Naive thymus-derived CD8-positive, alpha-beta T cell (primary cell): ENCODE measurements at places on chromosomes 3 and 15.

DNA sequence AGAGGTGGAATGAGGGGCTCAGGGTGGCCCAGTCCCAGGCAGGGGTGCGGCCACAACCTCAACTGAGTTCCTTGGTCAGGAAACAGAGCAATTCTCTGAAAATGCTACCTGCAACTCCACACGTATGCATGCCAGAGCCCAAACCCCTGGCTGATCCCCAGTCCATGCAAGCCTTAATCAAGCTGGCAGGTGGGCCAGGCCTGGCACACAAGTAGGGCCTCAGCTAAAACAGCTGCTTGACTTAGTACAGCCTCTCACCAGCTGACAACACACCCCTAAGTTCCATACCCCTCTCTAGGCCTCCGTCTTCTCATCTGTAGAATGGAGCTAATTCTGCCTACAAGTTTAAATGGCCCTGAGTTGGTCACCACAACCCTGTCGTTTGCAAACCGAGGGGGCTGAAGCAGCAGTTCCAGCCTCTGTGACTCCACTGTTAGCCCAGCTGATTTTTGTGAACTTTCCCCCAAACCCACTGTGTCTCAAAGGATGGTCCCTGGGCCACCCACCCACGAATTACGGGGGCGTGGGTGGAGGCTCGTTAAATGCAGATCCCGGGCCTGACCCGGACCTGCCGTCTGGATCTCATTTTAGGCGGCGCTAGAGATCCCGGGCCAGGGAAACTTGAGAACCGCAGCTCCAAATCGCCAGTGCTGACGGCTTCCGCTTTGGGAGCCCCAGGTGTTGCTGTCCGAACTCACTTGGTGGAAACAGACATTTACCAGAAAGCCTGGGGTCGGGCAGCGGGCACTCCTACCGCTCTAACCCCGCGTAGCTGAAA lies 927 bp downstream of the CHDH start:
- H3K27ac ChIP-seq = no peak overlapping the region
- no peaks in the 10 kb centered on the region for H3K36me3 ChIP-seq
- DNase-seq = no peak
- peak overlapping the region; percentile 62 for H3K4me3 ChIP-seq
- H3K27me3 ChIP-seq = peaks cover 73% of the 10 kb centered on the region

DNA sequence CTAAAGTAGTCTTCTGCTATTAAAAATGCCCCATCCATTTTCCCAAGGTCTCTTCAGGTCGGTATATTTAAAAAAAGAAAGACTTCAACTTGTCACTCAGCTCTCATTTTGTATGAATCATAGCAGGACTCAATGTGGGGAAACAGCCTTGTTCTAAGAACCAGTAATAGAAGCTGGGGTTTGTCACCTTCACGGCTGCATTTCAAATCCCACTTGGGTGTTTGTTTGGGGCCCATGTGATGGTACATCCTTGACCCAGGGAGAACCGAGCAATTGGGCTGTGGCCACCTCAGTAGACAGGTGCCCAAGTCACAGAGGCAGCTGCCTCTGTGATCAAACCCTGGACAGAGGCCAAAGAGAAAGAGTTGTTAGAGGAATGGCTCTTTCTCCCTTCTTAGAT lies 70.3 kb upstream of the ARL8B start:
- DNase-seq = no peak
- H3K4me3 ChIP-seq = no peak overlapping the region
- peaks cover 4% of the 10 kb centered on the region for H3K4me1 ChIP-seq
- no peak overlapping the region for H3K27ac ChIP-seq
- H3K27me3 ChIP-seq = no peaks in the 10 kb centered on the region

DNA sequence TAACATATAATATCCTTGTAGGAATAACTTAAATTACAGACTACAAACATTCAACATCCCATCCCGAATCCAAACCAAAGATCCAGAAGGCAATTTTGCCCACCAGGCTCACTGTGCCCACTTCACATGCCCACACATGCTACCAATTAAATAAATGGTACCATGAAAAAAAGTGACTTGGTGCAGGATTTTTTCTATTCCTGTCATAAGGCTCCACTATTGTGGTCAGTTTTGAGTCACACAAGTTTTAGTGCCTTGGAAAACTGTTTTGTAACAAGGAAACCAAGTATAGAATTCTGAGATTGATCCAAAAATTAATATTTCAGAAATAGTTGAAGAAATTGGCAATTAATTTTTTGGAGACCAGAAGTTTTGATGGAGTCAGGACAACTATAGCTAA lies 470.1 kb upstream of the THBS1 start:
- H3K27ac ChIP-seq = no peak overlapping the region
- peaks cover 22% of the 10 kb centered on the region for H3K27me3 ChIP-seq
- DNase-seq = no peak
- no peak overlapping the region for H3K4me3 ChIP-seq
- H3K4me1 ChIP-seq = no peaks in the 10 kb centered on the region

DNA sequence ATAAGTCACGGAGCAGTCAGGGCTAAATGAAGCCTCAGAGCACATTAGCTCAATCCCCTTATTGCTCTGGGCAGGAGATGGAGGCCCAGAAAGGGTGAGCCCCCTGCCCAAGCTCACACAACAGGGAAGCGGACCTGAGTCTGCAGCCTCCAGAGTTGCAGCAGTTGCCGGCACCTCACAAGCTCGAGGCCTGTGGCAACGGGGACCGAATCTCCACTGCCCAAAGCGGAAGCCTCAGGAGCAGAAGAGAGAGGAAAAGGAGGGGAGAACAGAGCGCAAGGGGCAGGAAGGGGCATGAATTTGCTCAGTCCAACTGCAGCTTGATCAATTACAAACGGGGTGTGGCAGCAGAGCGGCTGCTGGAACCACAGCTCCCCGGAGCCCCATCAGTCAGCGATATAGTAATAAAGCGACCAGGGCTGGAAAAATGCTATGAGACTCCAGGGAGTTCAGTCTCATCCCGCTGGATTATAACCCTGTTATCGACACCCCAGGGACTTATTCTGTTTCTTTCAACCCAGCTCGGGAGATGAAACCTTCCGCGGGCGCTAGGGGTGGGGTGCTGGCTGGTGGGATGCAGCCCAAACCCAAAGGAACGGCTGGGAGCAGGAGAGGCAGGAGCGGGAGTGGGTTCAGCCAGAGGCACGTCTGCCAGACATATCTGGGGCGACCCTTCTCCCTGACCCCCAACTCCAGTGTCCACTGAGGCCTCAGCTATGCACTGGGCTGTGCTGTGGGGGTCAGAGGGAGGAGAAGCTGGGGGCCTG lies 219.7 kb upstream of the LINGO1 start:
- no peak for DNase-seq
- H3K27me3 ChIP-seq = peaks cover 39% of the 10 kb centered on the region
- H3K27ac ChIP-seq = no peak overlapping the region
- peaks cover 2% of the 10 kb centered on the region for H3K4me1 ChIP-seq
- no peaks in the 10 kb centered on the region for H3K36me3 ChIP-seq

DNA sequence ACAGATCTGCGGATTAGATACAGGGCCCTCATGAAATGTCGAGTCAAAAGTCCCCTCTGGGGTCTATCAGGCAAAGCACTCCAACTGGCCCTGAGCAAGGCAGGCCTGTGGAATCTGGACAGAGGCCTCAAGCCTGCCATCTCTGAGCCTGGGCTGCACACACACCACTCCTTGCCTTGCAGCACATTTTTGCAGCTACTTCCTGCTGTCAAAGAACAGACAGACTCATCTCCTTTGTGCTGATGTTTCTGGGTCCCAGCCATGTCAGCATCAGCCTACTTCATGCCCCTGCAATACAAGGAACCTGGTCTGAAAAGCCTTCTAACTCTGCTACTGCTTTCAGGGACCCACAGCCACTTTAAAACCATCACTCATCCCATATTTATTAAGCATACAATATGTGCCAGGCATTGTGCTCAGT lies 60.6 kb upstream of the IL12A start:
- no peak for DNase-seq
- no peaks in the 10 kb centered on the region for H3K36me3 ChIP-seq
- no peak overlapping the region for H3K4me3 ChIP-seq
- H3K27me3 ChIP-seq = no peaks in the 10 kb centered on the region

DNA sequence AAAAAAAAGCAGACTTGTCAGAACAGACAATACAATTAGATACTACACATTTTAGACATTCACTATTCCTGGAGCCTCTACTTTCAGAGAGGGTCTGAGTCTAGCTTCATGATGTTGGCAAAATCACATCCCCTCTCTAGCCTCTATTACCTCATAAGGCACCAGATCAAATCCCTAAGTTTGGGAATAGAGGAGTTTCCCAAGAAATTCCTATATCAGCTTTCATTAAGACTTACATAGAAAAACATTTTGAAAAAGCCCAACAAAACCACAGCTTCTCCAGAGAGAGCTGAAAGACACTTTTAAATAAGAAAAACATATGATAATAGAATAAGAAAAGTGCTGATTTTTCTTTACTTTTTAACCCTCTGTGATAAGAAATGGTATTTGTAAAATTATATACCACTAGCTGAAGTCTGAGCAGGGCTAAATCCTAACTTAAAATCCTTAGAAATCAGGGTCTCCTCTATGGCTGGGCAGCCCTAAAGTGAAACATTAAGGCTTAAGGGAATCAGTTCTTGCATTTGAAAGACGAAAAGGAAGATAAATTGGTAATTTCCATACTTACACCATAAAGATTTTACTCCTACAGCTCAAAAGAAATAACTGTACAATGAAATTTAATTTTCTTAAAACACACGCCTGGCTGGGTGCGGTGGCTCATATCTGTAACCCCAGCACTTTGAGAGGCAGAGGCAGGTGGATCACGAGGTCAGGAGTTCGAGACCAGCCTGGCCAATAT lies 4.3 kb downstream of the TBC1D2B start:
- H3K4me3 ChIP-seq = peak overlapping the region; percentile 41
- peaks cover 46% of the 10 kb centered on the region for H3K4me1 ChIP-seq
- peak overlapping the region; percentile 94 for H3K27ac ChIP-seq

DNA sequence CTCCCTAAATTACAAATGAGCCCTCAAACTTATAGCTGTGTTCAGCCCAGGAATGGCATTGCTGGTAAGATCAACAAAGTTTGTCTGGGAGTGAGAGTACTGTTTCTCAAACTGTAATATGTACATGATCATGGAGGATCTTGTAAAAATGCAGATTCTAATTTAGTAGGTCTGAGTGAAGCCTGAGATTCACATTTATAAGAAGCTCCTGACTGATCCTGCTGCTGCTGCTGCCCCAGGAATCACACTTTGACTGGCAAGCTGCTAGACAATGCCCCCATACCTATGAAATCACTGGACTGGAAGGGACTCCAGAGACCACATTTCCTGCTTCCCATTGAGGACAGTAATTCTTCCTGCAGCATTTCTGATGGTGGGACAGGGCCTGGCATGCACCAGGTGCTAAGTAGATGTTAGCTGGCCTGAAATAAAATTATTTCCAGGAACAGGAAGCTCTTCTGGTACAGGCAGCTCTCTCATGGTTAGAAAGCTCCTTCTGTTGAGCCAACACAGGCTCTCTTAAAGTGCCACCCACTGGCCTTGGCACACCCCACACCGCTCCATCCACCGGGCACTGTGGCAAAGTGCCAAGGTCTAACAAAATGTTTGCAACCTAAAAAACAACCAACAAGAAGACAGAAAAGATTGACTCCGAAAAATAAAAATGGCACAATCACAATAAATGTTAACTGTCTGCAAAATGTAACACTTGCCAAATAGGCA lies 36.7 kb upstream of the ZNF710 start:
- no peaks in the 10 kb centered on the region for H3K4me1 ChIP-seq
- H3K27me3 ChIP-seq = no peaks in the 10 kb centered on the region
- no peak overlapping the region for H3K4me3 ChIP-seq
- DNase-seq = no peak
- no peak overlapping the region for H3K27ac ChIP-seq

DNA sequence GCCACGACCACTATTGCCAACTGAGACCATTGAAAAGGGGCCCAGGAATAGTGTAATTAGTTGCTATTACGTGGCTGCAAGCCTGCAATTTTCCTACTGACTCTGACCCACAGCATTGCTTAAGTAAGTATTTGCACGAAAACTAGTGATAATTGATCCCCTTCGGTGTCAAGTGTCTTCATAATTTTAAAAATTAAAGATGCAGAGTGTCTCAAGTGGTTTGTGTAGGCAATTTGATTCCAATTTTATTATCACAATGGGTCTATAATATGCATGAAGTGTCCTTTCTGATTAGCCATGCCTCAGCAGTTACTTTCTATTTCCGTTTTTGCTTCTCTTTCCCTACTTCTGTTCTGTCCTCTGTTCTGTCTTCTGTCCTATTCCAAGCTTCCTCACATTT lies 259.2 kb downstream of the C3orf38 start:
- no peaks in the 10 kb centered on the region for H3K36me3 ChIP-seq
- no peak for DNase-seq
- H3K27me3 ChIP-seq = no peaks in the 10 kb centered on the region
- no peaks in the 10 kb centered on the region for H3K4me1 ChIP-seq
- H3K27ac ChIP-seq = no peak overlapping the region

DNA sequence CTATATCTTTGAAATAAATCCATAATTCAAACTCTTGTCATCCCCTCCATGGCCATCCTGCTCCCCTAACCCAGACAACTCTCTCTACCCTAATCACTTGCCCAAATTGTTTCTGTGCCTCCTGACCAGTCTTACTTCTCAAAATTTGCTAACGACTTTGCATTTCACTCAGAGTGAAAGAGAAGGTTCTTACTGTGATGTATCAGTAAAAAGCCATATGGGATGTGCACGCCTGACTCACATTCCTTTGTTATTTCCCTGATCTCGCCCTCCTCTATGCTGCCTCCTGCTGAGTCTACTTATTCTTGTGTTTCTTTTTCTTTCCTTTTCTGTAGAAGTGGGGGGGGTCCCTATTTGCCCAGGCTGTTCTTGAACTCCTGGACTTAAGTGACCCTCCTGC lies 487.2 kb upstream of the FRG2C start:
- peaks cover 2% of the 10 kb centered on the region for H3K27me3 ChIP-seq
- H3K36me3 ChIP-seq = no peaks in the 10 kb centered on the region
- no peak overlapping the region for H3K4me3 ChIP-seq
- DNase-seq = no peak
- H3K4me1 ChIP-seq = no peaks in the 10 kb centered on the region

DNA sequence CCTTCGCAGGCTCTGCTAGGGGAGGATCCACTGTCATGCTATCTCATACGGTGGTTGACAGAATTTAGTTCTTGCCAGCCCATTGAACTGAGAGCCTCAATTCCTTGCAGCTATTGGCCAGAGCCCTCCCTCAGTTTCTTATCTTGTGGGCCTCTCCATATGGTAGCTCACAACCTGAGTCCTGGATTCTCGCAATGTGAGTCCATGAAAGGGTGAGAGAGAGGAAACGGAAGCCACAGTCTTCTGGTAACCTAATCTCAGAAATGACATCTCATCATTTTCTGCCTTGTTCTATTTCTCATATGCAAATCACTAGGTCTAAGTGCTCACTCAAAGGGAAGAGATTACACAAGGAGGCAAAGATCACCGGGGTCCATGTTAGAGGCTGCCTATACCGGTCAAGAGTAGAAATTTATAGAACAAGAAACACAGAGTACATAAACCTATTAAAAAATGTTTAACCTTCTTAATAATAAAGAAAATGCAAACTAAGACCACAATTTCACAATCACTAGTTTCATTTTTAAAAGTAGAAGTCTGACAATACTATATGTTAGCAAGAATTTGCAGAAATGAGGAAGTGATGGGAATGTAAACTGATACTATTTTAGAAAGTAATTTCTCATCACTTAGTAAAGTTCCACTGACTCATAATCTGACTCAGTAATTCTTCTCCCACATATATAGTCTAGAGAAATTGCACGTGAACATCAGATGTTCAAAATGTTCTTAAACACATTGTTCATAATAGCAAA lies 378.4 kb upstream of the AGTR1 start:
- no peaks in the 10 kb centered on the region for H3K36me3 ChIP-seq
- H3K4me3 ChIP-seq = no peak overlapping the region
- H3K27me3 ChIP-seq = no peaks in the 10 kb centered on the region
- H3K4me1 ChIP-seq = no peaks in the 10 kb centered on the region
- no peak for DNase-seq
- no peak overlapping the region for H3K27ac ChIP-seq
